CD4-positive, alpha-beta T cell treated with Interleukin-6 at 100 ng/mL for 8 hours (primary cell): ENCODE measurements at places on chromosomes 1 and 21.
A peak's percentile ranks its signal among the peaks of the same experiment; 100 is the strongest.

DNA sequence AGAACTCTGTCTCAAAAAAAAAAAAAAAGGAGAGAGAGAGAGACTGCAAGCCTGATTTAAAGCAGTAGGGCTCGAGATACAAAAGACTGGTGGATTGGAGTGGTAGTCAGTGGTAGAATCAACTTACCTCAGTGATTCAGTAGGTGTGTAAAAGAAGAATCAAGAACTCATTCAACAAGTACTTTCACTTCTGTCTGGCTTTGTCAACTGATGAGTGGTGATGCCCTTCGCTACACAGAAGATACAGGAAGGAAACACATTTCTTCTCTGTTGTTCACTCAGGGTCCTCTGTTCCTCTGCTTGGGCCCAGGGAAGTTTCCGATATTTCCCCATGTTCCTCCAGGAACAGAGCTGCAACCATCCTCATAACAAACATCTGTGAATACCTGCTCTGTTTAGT, 68.6 kb upstream of the COG2 start:
- DNase-seq = no peak

GRCh38 chr1:182643699-182644098, 39.5 kb upstream of the RGS16 start:
- no peak for DNase-seq

DNA sequence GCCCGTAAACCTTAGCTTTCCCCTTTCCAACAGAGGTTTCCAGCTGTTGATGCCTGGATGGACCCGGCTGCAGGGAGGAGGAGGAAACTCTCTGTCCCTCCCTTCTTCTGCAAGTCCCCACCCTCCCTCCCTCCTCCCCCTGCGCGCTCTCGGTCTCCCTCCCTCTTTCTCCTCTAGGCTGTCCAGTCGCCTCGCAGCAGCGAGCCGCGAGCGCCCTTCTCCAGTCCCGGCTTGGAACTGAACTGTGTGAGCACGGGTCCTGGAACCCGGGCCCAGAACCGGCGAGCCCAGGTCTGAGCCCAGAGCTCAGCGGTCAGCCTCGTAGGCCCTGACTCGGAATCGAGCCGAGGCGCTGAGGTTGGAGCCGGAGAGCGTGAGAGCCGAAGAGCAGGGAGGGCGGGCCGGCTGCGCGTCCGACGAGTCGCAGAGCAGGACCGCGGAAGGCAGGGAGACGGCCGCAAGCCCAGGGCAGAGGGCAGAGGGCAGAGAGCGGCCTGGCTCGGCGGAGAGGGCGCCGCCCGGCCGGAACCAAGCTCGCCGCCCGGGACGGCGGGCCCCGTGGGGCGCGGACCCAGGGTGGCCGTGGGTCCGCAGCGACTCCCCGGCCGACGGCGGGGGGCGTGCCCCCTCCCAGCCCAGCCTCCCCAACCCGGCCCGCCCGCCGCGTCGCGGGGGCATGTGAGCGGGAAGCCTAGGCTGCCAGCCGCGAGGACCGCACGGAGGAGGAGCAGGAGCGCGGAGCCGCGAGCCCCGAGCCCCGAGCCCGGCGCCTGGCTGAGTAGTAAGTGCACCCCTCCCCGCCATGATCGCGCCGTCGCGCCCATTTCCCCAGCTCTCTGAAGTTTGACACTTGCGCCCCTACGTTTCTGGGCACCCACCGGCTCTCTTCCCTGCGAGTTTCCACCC, at the start of gene SOX13:
TSS of gene SOX13 (plus strand) at position 185 of the 906 bp plus-strand sequence. CDS start 39,801 bp downstream, outside the sequence.
- peak; percentile 14 for DNase-seq

- no peak for DNase-seq
Observed at GRCh38 chr1:205371871-205372660, 15.3 kb upstream of the KLHDC8A start.

DNA sequence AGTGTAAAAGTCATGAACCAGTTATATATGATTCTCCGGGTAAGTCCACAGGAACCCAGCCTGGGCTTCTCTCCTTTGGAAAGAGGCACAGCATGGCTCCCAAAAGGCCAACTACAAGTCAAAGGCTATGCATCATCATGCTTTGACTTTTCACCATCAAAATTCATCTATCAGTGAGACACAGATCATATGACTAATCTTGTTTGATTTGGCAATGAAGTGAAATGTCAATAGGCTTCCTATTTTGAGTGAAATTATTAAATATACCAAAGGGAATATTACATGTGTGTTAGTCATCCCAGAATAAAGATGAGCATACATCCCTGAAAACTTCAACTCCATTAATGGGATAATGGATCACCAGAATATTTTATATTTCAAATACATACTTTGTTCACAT, 83.5 kb upstream of the ADGRL2 start:
- no peak for DNase-seq

DNA sequence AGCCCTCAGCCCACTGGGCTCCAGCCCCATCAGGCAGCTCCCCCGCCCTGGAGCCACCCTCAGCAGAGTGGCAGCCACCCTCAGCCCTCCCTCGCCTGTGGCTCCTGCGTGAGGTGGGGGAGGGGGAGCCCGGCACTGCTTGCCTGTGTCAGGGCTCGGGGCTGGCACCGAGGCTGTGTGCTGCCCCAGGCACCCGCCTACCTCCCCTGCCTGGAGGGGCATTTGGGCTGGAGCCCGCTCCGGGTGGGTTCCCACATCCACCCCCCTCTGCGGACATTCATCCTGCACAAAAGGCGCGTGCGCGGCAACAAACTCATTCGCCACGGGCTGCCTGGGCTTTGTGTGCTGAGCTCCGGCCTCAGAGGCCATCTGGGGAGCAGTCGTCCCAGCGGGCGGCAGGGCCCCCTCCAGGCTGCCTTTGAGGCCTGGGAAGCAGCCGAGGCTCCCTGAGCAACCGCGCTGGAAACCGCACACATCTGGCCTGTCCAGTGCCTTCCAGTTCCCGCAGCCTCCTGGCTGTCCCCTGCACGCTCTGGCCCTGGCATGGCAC, 12.6 kb upstream of the TNFRSF14 start:
- peak; percentile 50 for DNase-seq

- no peak for DNase-seq
Observed at GRCh38 chr1:103230061-103230460, 121.7 kb upstream of the COL11A1 start.

GRCh38 chr1:242788771-242789170, 264.3 kb upstream of the PLD5 start:
- DNase-seq = no peak

GRCh38 chr1:210294999-210295745, 33.5 kb upstream of the HHAT start:
- no peak for DNase-seq

- DNase-seq = peak; percentile 23
Observed at GRCh38 chr1:228471762-228472398, 15.3 kb upstream of the RNF187 start.

GRCh38 chr1:33096363-33097005, 15.5 kb downstream of the AZIN2 start:
- no peak for DNase-seq

DNA sequence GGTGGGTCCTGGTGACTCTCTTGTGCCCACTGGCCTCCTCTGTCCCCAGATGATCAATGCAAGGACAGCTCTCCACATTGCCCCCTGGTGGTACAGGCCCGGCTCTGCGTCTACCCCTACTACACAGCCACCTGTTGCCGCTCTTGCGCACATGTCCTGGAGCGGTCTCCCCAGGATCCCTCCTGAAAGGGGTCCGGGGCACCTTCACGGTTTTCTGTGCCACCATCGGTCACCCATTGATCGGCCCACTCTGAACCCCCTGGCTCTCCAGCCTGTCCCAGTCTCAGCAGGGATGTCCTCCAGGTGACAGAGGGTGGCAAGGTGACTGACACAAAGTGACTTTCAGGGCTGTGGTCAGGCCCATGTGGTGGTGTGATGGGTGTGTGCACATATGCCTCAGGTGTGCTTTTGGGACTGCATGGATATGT, 10.8 kb downstream of the ADAMTSL4 start:
- peak; percentile 70 for DNase-seq

DNA sequence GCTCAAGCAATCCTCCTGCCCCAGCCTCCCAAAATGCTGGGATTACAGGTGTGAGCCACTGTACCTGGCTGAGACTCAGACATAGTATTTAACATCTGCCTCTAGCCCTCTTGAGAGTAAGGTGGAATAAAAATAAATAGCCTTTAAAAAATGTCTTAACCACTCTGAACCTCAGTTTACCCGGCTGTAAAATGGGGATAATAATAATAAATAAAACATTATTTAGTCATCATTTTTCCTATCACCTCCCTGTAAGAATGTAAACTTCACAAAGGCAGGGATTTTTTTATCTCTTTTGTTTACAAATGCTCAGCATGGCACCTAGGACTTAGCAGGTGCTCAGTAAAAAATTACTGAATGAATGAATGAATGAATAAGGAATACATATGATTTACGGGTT, 17.2 kb downstream of the EPHB2 start:
- DNase-seq = no peak

- DNase-seq = no peak
Observed at GRCh38 chr21:45356251-45356650, 48.7 kb upstream of the COL18A1 start.

DNA sequence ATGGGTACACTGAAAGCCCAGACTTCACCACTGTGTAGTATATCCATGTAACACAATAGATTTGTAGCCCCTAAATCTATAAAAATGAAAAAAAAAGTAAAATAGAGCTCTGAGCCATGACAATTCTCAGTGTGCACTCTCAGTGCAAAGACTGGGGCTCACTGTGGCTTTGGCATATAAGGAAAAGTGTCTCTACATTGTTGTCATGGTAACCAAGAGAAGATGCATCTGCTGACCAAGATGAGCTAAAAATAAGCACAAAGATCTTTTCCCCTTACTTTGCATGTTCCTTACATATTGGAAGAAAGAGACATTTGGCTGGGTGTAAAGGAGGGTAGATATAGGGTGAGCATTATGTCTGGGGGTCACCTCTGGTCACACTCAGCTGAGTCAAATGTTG, 12.0 kb downstream of the PGLYRP4 start:
- no peak for DNase-seq

DNA sequence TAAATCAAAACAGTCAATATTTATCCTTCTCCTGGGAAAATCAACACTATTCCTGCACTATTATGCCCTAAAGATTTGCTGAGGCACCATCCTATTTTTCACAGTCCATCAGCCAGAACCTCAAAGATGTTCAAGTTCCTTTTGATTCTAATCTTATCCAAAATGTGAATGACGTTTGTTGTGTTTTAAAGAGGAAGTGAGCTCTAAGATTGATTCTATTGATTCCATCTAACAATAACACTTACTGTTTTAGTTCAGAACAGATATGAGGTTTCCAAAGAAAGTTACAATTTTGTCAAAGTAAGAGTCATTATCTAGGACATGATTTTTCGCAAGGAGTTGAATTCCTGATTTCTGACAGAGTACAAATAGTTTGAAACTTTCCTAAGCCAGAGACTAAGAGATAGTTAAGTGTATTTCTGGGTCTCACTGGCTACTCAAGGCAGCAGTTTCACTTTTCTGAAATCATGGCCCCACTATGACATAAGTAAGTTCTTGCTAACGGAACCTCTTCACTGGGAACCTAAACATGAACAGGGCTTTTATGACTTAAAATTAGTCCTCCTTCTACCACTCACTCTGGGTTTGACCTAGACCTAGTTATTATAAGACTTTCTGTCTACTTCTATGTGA, 84.7 kb downstream of the LHX9 start:
- DNase-seq = no peak

DNA sequence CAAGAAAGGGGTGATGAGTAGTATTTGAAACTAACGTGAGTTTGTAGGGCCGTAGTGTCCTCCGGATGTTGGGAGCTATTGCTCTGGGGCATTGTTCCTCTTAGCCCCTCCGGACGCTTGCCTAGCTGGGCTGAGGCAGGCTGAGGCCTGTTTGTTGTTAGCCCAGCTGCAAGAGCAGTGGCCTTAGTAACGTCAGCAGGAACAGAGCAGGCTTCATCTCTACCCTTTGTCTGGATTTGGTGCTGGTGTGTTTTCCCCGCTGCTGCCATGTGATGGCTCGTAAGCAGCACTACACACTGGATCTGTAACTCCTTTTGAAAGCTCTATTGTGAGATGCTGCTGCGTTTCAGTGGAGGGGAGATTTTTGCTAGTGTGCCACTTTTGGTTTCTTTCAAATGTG, 57.6 kb downstream of the DNM3 start:
- no peak for DNase-seq

GRCh38 chr1:182622901-182623528, 18.8 kb upstream of the RGS16 start:
- no peak for DNase-seq

DNA sequence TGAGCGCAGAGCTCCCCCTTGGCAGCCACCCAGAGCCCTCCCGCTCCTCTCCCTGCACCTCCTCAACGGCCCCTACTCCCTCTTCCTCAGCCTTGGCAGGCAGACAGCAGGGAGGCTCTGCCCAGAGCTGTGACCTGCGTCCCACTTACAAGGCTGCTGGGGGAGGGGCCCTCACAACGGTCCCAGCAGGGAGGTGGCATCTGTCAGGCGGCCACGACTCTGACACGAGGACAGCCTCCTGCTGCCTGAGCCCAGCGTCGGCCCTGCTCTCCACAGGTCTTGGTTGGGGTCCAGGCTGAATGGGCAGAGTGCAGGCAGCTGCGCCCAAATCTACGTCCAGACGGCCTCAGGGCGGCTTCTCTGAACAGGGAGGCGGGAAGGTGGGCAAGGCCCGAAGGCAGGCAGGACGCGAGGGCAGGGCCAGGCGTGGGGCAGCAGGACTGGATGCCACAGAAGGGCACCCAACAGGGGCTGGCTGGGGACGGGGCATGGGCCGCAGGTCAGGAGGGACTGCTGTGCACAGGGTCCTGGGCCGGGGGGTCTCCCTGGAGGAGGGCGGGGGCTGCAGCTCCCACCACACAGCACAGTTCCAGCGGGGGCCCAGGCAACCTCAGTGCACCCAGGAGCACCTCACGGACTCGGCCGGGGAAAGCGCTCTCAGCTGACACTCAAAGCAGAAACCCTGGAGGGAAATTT, 7.5 kb downstream of the SLC19A1 start:
- DNase-seq = no peak

DNA sequence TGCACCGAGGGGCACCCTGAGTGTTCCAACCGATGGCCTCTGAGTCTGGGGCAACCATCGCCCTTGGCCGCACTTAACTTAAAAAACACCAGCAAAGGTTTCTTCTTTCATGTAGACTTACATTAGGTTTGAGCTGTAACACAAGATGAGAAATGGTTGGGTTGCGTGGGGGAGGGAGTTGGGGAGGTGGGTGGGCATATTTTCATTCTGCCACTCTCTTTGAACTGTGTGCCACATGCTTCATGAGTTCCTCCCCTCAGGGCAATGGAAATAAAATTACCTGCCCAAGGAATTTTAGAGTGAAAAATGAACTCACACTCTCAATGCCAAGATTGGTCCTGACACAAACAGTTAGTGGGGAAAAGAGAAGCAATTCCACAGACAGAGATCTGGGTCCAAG, 430.1 kb upstream of the USP24 start:
- no peak for DNase-seq

GRCh38 chr1:161747801-161748200, 1.8 kb upstream of the DUSP12 start:
- no peak for DNase-seq

GRCh38 chr1:7589080-7589735, 181.9 kb upstream of the VAMP3 start:
- DNase-seq = no peak

GRCh38 chr1:4312024-4312423, 342.4 kb upstream of the AJAP1 start:
- no peak for DNase-seq

- DNase-seq = no peak
Observed at GRCh38 chr1:94773931-94774422, 46.2 kb upstream of the SLC44A3 start.

- DNase-seq = no peak
Observed at GRCh38 chr1:20883766-20884165, 96.7 kb upstream of the HP1BP3 start.
